Stimulated activated CD4-positive, alpha-beta T cell treated with anti-CD3 and anti-CD28 coated beads, TNF-alpha, amount 100 ng/mL, for 4 hours (primary cell): ENCODE measurements at places on chromosomes 7 and 10.

- DNase-seq: no peak
Measured at GRCh38 chr10:29471544-29471859, 163.3 kb downstream of the SVIL start.

- DNase-seq: no peak
Measured at GRCh38 chr10:106508950-106509349, 655.6 kb downstream of the SORCS1 start.

DNA sequence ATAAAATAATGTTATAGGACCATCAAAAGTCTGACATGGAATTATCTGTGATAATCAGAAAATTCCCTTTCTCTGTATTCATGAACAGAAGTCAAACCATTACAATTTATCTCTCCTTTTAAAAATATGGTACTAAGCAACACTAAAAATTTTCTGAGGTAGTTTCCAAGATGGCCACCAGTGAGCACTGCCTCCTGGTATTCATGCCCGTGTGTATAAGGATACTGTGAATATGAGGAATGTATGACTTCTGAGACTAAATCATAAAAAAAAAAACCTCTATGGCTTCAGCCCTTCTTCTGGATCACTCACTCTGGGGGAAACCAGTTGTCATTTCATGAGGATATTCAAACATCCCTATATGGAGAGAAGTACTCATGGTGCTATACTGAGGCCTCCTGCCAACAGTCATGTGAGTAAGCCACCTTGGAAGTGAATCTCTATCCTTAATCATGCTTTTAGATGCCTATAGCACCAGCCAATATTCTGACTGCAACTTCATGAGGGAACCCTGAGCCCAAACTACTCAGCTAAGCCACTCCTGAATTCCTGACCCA is 41.1 kb downstream of the SIRT1 start:
- DNase-seq: no peak

- no peak for DNase-seq
Measured at GRCh38 chr10:80154978-80155695, 22.6 kb downstream of the PLAC9 start.

DNA sequence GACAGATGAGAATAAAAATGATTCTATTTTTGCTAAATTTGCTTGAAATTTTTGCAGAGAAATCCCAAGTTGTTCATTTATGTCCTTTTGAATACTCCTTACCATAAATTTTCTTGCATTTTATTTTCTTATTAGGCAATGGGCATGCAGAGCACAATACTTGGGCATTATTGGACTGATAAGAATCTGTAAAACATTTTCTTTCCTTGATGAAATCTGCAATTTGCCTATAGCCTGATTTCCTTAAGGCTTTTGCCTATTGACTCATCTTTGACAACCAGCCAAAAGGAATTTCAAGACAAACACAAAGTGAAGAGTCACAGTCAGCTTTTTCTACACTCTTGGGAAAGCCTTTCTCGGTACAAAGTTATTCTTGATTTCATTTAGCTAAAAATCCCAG is 30.5 kb upstream of the GNAT3 start:
- DNase-seq: no peak

- no peak for DNase-seq
Measured at GRCh38 chr10:10902951-10903350, 114.7 kb upstream of the CELF2 start.
